ENCODE measurements at places on chromosomes 16 and 17. TPM values are rescaled to one million over a fixed set of nuclear protein-coding genes. Genes with fewer than 3 reads are reported as not detected.

Gene ACSM2A
- 69.9 TPM for polyA plus RNA-seq

Gene KIF18B
- 11.6 TPM for polyA plus RNA-seq

DNA sequence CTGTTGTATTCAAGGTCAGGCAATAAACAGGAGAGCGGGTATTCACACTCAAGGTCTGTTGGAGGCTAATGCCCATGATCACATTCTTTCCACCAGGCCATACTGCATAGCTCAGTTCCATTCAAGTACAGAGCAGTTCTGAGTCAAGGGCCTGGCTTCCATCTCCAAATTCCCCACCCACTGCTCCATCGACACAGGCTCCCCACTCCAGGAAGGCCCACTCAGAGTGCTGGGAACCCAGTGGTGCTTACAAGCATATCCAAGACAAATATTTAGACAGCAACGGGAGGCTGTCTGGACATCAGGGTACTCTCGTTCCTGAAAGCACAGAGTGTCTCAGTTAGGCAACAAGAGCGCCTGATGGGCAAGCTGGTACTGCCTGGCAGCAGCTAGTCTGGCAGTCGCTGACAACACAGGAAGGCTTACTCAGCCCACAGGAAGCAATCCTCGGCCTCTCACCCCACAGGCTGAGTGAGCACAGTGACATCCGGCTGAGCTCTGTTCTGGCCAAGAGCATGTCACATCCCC is 40.9 kb downstream of the RFFL start:
- no peak for DNase-seq

GRCh38 chr17:80970762-80971703 is 20.6 kb upstream of the CHMP6 start:
- DNase-seq: no peak

- DNase-seq: no peak
Observed at GRCh38 chr17:72461757-72462156, 340.9 kb downstream of the SOX9 start.

- DNase-seq: no peak
Observed at GRCh38 chr16:80389338-80389737, 151.5 kb upstream of the DYNLRB2 start.

All from left renal cortex interstitium (tissue), 4 donors.